ENCODE measurements at places on chromosomes 4 and X.
A peak's percentile ranks its signal among the peaks of the same experiment; 100 is the strongest.

- no peak overlapping the region for H3K27ac ChIP-seq
- H3K36me3 ChIP-seq = no peaks in the 10 kb centered on the region
- no peaks in the 10 kb centered on the region for H3K4me1 ChIP-seq
- H3K4me3 ChIP-seq = no peak overlapping the region
- no peaks in the 10 kb centered on the region for H3K27me3 ChIP-seq
- DNase-seq = no peak
These were observed 374.0 kb downstream of the GRID2 start for GRCh38 chr4:92677805-92678204.

GRCh38 chrX:20477836-20478524 lies 211.3 kb upstream of the RPS6KA3 start:
- H3K27ac ChIP-seq = no peak overlapping the region
- no peaks in the 10 kb centered on the region for H3K4me1 ChIP-seq
- no peak for DNase-seq
- H3K4me3 ChIP-seq = no peak overlapping the region
- peaks cover 39% of the 10 kb centered on the region for H3K27me3 ChIP-seq

- H3K4me3 ChIP-seq = no peak overlapping the region
- no peak overlapping the region for H3K27ac ChIP-seq
- DNase-seq = no peak
- H3K4me1 ChIP-seq = no peaks in the 10 kb centered on the region
- no peaks in the 10 kb centered on the region for H3K27me3 ChIP-seq
These were observed 57.9 kb downstream of the GPR101 start for GRCh38 chrX:136975684-136976470.

GRCh38 chrX:119762718-119763117 lies 4.3 kb downstream of the SOWAHD start:
- H3K4me1 ChIP-seq = peaks cover 14% of the 10 kb centered on the region
- no peaks in the 10 kb centered on the region for H3K27me3 ChIP-seq
- no peaks in the 10 kb centered on the region for H3K36me3 ChIP-seq
- H3K4me3 ChIP-seq = no peak overlapping the region
- no peak overlapping the region for H3K27ac ChIP-seq

- no peak overlapping the region for H3K27ac ChIP-seq
- peaks cover 5% of the 10 kb centered on the region for H3K4me1 ChIP-seq
- no peak overlapping the region for H3K4me3 ChIP-seq
These were observed 63.3 kb downstream of the USP9X start for GRCh38 chrX:41148553-41148952.

DNA sequence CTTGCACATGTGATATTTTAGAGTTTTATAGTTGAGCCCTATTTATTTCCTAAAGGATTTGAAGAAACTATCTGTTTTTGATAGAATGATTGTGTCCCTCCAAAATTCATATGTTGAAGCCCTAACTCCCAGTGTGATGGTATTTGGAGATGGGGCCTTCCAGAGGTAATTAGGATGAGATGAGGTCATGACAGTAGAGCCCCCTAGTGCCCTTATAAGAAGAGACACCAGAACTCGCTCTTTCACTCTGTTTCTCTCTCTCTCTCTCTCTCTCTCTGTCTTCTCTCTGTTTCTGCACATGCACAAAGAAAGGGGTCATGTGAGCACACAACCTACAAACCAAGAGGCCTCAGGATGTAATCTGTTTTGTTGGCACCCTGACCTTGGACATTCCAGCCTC lies 921.9 kb upstream of the DIAPH2 start:
- no peaks in the 10 kb centered on the region for H3K36me3 ChIP-seq
- DNase-seq = no peak
- H3K4me1 ChIP-seq = no peaks in the 10 kb centered on the region
- H3K27me3 ChIP-seq = no peaks in the 10 kb centered on the region
- no peak overlapping the region for H3K4me3 ChIP-seq

- peaks cover 13% of the 10 kb centered on the region for H3K27me3 ChIP-seq
- peaks cover 9% of the 10 kb centered on the region for H3K4me1 ChIP-seq
- no peak overlapping the region for H3K4me3 ChIP-seq
- no peak overlapping the region for H3K27ac ChIP-seq
These were observed 239.9 kb downstream of the MGST2 start for GRCh38 chr4:139905489-139905888.

- H3K36me3 ChIP-seq = no peaks in the 10 kb centered on the region
- DNase-seq = peak; percentile 70
- no peak overlapping the region for H3K27ac ChIP-seq
- H3K27me3 ChIP-seq = peaks cover 7% of the 10 kb centered on the region
These were observed 26.8 kb upstream of the BOD1L1 start for GRCh38 chr4:13654162-13654797.

DNA sequence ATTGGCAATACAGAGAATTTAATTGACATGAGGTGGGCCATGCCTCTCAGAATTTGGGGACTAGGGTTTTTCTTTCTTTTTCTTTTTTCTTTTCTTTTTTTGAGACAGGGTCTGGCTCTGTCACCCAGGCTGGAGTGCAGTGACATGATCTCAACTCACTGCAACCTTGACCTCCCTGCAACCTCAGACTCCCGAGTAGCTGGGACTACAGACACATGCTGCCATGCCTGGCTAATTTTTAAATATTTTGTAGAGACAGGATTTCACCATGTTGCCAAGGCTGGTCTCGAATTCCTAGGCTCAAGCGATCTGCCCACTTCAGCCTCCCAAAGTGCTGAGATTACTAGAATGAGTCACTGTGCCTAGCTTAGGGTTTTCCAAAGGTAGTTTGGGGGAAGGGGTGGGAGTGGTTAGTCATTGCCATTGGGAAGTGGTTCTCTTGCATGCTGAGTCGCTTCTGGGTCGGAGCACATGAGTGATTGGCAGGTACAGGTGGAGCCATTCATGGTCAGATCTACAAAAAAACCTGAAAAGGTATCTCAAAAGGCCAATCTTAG lies 54.5 kb downstream of the MID2 start:
- no peaks in the 10 kb centered on the region for H3K4me1 ChIP-seq
- H3K4me3 ChIP-seq = no peak overlapping the region
- H3K27ac ChIP-seq = no peak overlapping the region
- no peaks in the 10 kb centered on the region for H3K27me3 ChIP-seq
- no peak for DNase-seq

- no peaks in the 10 kb centered on the region for H3K27me3 ChIP-seq
- H3K4me3 ChIP-seq = no peak overlapping the region
- H3K4me1 ChIP-seq = no peaks in the 10 kb centered on the region
- H3K27ac ChIP-seq = no peak overlapping the region
These were observed 291.9 kb downstream of the NAF1 start for GRCh38 chr4:162874748-162875147.

GRCh38 chr4:183355405-183355804 lies 33.2 kb upstream of the CLDN24 start:
- H3K36me3 ChIP-seq = no peaks in the 10 kb centered on the region
- H3K27ac ChIP-seq = no peak overlapping the region
- DNase-seq = no peak
- peaks cover 2% of the 10 kb centered on the region for H3K4me1 ChIP-seq
- H3K27me3 ChIP-seq = no peaks in the 10 kb centered on the region
- H3K4me3 ChIP-seq = no peak overlapping the region

GRCh38 chrX:67725471-67725870 lies 181.7 kb downstream of the AR start:
- H3K27ac ChIP-seq = no peak overlapping the region
- no peak overlapping the region for H3K4me3 ChIP-seq
- DNase-seq = no peak

GRCh38 chrX:85828771-85829170 lies 218.6 kb downstream of the CHM start:
- H3K27me3 ChIP-seq = no peaks in the 10 kb centered on the region
- H3K36me3 ChIP-seq = no peaks in the 10 kb centered on the region
- DNase-seq = no peak
- no peak overlapping the region for H3K4me3 ChIP-seq
- H3K27ac ChIP-seq = no peak overlapping the region

DNA sequence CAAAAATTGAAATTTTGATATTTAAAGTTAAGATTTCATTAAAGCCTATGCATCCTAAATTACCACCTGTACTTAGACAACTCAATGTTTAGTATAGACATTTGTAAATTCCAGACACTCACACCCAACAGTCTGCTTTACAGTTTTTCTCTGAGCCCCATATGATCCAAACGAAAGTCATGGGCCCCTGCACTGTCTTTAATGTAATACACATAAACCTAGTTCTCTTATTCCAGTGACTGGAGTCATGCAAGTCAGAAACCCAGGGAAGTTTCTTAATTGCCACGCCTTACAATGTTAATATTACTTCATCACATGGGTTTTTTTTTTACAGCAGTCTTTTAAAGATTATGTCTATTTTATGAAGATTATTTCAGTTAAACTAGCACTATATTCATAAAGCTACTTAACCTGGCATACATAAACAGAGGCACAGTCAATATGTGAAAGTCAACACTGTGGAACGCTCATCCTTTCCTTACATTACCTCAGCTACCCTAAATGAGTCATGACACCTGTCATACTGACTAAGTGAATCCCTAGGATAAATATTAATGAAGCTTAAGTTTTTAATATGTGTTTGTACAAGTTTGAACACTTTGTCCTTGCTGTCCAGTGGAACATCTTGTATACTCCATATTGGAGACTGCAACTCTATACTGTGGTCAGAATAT lies 67.7 kb upstream of the H2AZ1 start:
- no peaks in the 10 kb centered on the region for H3K36me3 ChIP-seq
- H3K4me1 ChIP-seq = peaks cover 2% of the 10 kb centered on the region
- no peak overlapping the region for H3K27ac ChIP-seq

GRCh38 chr4:127575888-127576287 lies 56.9 kb upstream of the INTU start:
- H3K36me3 ChIP-seq = no peaks in the 10 kb centered on the region
- no peak for DNase-seq
- H3K27ac ChIP-seq = no peak overlapping the region
- no peaks in the 10 kb centered on the region for H3K27me3 ChIP-seq
- H3K4me3 ChIP-seq = no peak overlapping the region
- no peaks in the 10 kb centered on the region for H3K4me1 ChIP-seq

DNA sequence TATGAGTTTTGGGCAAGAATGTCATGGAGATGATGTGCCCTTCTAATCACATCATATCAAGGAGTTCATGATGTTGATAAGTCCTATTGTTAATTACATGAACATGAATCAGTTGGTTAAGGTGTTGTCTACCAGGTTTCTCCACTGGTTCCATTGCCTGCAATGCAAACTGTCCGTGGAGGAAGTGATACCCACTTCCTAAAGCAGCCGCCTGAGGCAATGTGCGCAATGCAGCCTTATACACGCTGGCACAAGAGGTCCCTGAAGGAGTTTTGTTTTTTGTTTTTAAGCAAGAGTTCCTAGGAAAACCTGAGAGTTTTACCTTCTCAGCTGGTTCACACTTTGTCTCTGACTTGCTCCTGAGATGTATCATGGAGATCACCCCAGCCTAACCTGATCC lies 5.9 kb upstream of the GPKOW start:
- DNase-seq = no peak
- no peak overlapping the region for H3K27ac ChIP-seq
- no peak overlapping the region for H3K4me3 ChIP-seq
- no peaks in the 10 kb centered on the region for H3K4me1 ChIP-seq
- H3K36me3 ChIP-seq = no peaks in the 10 kb centered on the region

GRCh38 chrX:46208225-46208854 lies 336.9 kb downstream of the ZNF674 start:
- no peaks in the 10 kb centered on the region for H3K27me3 ChIP-seq
- DNase-seq = no peak
- H3K36me3 ChIP-seq = no peaks in the 10 kb centered on the region
- no peak overlapping the region for H3K27ac ChIP-seq
- peaks cover 27% of the 10 kb centered on the region for H3K4me1 ChIP-seq

GRCh38 chrX:68354879-68355628 lies 78.2 kb downstream of the OPHN1 start:
- no peaks in the 10 kb centered on the region for H3K27me3 ChIP-seq
- no peak for DNase-seq
- H3K4me3 ChIP-seq = no peak overlapping the region
- H3K36me3 ChIP-seq = no peaks in the 10 kb centered on the region

GRCh38 chrX:150697641-150698040 lies 4.4 kb downstream of the MTMR1 start:
- peaks cover 29% of the 10 kb centered on the region for H3K36me3 ChIP-seq
- H3K4me3 ChIP-seq = peak overlapping the region; percentile 18
- DNase-seq = no peak
- no peaks in the 10 kb centered on the region for H3K27me3 ChIP-seq

DNA sequence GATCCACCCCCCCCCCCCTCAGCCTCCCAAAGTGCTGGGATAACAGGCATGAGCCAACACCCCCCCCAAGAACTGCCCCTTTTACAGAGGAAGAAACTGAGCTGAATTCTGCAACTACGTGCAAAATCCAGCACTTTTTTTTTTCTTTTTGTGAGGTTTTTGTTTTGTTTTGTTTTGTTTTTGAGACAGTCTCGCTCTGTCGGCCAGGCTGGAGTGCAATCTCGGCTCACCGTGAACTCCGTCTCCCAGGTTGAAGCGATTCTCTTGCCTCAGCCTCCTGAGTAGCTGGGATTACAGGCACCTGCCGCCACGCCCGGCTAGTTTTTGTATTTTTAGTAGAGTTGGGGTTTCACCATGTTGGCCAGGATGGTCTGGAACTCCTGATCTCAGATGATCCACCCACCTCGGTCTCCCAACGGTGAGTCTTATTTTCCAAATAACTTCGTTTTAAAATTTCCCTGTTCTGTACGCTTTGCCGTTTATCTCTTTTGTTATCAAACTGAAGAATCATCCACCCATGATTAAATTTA lies 4.9 kb downstream of the CRLF2 start:
- peak overlapping the region; percentile 75 for H3K4me3 ChIP-seq
- no peak for DNase-seq
- peaks cover 15% of the 10 kb centered on the region for H3K36me3 ChIP-seq
- H3K4me1 ChIP-seq = peaks cover 27% of the 10 kb centered on the region
- H3K27ac ChIP-seq = peak overlapping the region; percentile 81
- H3K27me3 ChIP-seq = no peaks in the 10 kb centered on the region

DNA sequence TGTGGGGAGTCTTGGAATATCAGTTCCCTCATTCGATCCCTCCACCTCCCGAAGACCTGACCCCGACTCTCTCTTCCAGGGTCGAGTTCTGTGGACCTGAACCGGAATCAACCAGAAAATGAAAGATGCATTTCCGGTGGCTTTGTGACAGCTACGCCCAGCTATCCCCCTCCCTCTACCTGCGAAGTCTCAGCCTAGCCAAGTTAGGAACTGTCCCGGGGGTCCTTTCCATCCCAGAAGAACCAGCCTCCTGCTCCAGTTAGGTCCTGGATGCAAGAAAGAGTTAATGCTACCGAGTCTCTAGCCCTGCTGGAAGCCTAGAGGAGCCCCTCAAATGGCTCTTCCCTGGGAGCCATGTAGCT lies 13.4 kb upstream of the ETDC start:
- H3K4me3 ChIP-seq = peak overlapping the region; percentile 83
- peak overlapping the region; percentile 63 for H3K27ac ChIP-seq
- DNase-seq = no peak
- H3K36me3 ChIP-seq = peaks cover 23% of the 10 kb centered on the region
- peaks cover 5% of the 10 kb centered on the region for H3K4me1 ChIP-seq

GRCh38 chr4:40721730-40722171 lies 28.0 kb upstream of the NSUN7 start:
- H3K27me3 ChIP-seq = peaks cover 3% of the 10 kb centered on the region
- H3K27ac ChIP-seq = no peak overlapping the region
- peaks cover 31% of the 10 kb centered on the region for H3K4me1 ChIP-seq
- no peaks in the 10 kb centered on the region for H3K36me3 ChIP-seq
- DNase-seq = no peak
- H3K4me3 ChIP-seq = no peak overlapping the region
